ENCODE measurements at places on chromosomes 1 and 21.

DNA sequence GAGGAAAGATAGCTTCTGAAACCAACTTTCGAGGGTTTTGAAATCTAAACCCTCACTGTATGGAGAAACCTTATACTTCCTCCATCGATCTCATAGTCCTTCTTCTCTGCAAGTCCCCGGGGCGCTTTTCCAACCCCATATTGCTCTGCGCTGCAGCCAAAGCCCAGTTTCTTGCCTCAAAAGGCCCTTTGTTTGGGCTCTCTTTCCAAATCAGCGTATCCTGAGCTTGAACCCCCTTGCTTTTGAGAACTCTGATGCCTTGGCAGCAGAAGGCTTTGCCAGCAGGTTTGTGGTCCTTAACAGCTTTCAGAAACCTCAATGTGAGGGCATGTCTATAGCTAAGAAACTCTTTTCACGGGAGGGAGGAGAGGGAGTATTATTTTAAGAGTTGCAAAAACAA is 21.6 kb downstream of the PLPP3 start:
- no peak for DNase-seq

DNA sequence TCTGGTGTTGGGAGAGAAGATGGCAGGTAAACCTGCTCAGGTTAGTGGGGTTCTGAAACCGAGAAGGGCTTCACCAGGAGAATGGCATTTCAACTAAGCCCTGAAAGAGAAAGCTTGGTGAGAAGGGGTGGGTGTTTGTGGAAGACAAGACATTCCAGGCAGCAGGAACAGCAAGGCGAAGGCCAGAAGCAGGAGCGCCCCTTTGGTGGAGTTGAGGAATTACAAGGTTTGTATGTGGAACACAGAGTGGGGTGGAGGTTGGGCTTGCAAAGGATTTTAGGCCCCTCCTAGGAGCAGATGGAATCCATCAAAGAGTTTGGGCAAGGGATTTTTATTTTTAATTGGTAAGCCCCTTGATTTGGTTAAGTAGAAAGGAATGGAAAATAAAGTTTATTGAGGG is 24.8 kb upstream of the ELOA start:
- no peak for DNase-seq

GRCh38 chr21:43842742-43843141 is 22.3 kb upstream of the AGPAT3 start:
- DNase-seq, result no peak

DNA sequence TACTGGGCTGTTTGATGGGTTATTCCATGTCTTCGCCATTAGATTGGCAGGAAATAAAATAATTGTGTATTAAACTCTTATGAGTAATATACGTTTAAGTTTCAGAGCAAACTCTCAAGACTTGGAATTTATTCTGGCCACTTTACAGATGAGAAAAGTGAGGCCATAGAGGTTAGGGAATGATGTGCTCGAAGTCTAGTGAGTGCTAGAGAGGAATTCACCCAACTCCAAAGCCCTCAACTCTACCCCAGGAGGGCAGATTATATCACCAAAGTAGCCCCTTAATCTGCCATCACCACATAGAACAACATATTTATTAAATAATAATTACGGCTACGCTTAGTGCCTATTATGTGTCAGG is 440 bp upstream of the MUL1 start:
- no peak for DNase-seq

DNA sequence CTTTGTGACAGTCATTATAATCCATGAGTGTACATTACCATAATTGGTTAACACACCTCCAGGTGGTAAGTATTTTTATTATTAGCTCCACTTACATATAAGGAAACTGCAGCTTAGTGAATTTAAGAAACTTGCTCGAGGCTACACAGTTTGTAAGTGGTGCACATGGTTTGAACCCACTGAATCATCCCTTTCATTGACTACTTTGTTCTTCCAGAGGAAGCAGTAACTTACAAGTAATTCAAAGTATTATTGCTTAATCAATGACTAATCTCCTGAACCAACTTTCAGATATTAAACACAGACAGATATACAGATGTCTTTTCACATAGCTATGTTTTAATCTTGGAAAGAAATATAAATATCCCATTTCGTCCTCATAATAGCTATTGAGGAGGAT is 18.7 kb upstream of the CLDN8 start:
- DNase-seq, result no peak

- DNase-seq, result no peak
Measured at GRCh38 chr1:225882694-225883615, 775 bp upstream of the TMEM63A start.

DNA sequence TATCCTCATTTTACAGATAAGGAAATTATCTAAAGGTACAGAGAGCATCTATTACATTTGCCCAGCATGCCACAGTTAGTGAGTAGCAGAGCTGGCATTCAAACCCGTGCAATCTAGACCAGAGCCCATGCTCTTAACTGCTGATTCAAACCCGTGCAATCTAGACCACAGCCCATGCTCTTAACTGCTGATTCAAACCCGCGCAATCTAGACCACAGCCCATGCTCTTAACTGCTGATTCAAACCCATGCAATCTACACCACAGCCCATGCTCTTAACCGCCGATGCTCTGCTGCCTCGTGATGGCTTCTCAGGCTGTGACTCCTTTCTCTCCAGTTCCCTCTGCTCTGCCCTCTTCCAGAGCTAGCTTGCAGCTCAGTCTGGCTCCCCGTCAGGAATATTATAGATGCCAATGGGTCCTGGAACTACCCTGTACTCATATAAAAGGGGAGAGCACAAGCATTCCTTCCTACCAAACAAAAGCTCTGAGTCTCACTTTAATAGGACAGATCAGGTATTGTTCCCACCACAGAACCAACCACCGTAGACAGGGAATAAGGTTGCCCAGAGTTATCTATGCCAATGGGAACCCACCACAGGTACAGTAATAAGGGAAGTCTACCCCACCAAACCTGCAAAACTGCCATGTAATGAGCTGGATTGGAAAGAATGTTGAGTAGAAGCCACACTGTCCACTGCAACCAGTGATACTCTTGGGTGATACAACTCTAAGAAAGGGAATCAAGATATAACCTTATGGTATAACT is 78.4 kb downstream of the SMYD3 start:
- no peak for DNase-seq

- DNase-seq, result no peak
Measured at GRCh38 chr1:19885821-19886220, 3.6 kb downstream of the OTUD3 start.

GRCh38 chr1:230548997-230549396 is 93.3 kb upstream of the COG2 start:
- DNase-seq, result no peak

DNA sequence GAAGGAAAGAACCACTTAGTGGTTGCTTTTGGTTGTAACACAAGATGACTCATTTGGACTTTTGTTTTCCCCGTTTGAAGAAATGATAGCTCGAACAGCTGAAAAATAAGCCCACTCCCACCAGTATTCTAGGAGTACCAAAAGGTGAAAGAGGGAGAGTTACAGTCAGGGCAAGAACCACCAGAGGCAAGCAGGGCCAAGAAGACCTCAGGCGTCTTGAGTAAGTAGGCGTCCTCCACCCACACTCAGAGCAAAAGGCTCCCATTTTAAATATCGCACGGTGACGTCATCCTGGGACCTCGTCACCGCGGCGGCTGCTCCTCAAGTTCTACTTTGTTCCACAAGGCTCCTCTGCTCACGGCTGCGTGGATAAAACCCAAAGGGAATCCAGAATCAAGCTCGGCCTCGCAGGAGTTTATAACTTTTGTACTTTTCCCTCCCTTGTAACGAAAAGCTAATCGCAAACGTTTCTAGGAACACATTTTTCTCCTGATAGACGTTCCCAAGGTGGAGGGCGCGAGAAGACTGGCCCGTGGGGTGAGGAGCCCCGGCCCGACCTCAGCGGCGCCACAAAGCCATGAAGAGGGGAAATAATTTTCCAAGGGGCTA is 1.2 kb downstream of the BTG3 start:
- DNase-seq, result peak; percentile 40

- no peak for DNase-seq
Measured at GRCh38 chr1:152506899-152507498, 3.6 kb upstream of the LCE5A start.

DNA sequence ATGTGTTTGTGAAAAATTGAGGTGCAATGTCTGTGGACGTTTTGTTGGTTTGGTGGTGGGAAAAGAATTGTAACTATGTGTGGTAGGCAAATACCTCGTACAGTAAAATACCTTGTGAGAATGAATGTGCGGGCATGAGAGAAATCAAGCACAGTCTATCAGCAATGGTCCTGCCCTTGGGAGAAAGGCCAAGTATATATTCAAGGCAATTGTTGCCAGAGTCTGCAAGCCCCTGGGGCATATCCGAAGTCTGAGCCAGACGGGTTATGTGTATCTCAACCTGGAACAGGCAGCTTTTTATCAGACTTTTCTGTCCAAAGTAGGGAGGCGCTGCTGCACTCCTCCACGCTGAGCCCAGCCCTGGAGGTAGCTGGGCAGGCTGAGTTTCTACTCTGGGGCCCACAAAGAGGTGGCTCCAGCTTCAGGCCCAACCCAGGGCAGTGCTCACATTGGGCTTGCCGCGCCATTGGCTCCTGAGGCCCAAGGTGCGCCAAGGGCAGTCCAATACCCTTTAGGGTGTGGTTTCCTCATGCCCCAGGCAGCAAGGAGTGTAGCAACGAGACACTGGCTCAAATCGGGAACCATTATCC is 9.4 kb upstream of the GNL2 start:
- no peak for DNase-seq

- DNase-seq, result no peak
Measured at GRCh38 chr1:183480971-183481441, 8.7 kb downstream of the SMG7 start.

GRCh38 chr1:150875197-150876118 is 941 bp downstream of the ARNT start:
- no peak for DNase-seq
